ENCODE measurements at places on chromosomes 4 and X.

DNA sequence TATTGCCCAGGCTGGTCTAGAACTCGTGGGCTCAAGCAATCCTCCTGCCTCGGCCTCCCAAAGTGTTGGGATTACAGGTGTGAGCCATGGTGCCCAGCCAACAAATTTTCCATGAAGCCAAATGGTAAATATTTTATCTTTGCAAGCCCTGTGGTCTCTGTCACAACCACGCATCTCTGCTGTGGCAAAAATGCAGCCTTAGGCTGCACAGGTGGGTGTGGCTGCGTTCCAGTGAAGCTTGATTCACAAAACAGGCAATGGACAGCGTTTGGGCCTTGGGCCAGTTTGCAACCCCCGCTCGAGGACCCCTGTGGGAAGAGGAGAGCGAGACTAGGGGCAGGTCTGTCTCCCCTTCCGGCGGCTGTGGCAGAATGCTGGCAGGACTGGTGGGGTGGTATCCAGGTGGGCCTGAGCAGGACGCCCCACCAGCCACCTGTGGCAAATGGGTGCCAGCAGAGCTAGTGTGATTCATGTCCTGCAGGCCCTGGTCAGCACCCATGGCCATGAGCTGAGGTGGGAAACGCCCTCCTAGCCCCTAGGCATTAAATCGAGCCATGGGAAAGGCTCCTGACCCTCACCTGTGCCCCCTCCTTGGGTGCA, 19.7 kb downstream of the HTRA3 start:
- DNase-seq, result no peak

GRCh38 chrX:68698942-68699341, 51.5 kb downstream of the STARD8 start:
- DNase-seq, result peak; percentile 41

- DNase-seq, result no peak
These were observed 46.1 kb upstream of the CENPE start for GRCh38 chr4:103244251-103244650.

DNA sequence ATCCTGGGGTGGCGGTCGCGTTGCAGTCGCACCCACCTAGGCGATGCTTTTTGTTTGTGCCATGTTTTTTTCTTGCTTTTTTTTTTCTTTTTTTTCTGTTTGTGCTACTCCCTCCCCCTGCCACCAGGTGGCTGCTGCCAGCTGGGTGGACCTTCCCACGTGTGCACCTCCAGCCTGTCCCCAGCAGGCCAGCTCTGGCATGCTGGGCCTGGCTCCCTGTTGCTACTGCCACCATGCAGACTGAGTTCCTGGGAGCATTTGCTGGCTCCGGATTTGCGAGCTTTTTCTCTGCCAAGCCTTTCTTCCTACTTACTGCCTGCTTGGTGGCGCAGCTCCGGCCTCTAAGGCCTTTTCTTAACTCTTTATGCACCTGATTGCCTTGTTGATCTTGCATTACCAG, 161.2 kb upstream of the WDFY3 start:
- DNase-seq, result peak; percentile 41

DNA sequence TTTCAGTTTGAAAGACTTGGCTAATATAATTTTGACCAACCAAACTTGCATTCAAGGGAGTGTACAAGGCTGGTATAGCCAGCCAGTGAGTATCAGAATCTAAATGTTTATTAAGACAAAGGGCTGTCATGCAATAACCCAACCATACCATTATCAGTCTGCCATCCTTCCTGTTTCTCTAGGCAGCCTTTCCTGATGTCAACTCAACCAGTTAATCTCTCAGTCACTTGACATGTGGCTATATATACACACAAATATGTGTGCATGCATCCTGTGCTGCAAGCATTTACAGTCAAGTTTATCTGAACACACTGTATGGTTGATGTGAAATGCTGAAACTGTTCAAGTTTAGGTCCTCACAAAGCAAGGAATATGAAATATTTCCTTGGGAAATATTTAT, 17.2 kb downstream of the BTK start:
- no peak for DNase-seq

DNA sequence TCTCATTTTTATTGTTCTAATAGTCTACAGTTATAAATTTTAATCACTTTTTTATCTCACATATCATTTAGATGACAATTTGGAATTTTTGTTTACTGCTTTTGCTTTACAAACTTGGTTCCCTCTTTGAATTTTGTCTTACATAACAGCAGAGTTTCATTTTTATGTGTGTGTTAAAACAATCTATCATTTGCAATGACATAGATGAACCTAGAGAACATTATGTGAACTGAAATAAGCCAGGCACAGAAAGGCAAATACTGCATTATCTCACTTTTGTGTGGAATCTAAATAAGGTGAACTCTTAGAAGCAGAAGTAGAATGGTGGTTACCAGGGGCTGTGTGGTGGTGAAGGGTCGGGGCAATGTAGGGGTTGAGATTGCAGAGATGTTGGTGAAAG, 170.7 kb downstream of the GASK1B start:
- no peak for DNase-seq

- DNase-seq, result peak; percentile 21
These were observed 58.2 kb upstream of the ZNF157 start for GRCh38 chrX:47311932-47312774.

- no peak for DNase-seq
These were observed 234.0 kb downstream of the OPHN1 start for GRCh38 chrX:68199062-68199848.

GRCh38 chrX:19133231-19133630, 11.0 kb upstream of the ADGRG2 start:
- DNase-seq, result no peak

- DNase-seq, result no peak
These were observed 119.1 kb downstream of the HMGN5 start for GRCh38 chrX:81082649-81083048.

- DNase-seq, result no peak
These were observed 4.5 kb downstream of the SNX25 start for GRCh38 chr4:185213877-185214276.

DNA sequence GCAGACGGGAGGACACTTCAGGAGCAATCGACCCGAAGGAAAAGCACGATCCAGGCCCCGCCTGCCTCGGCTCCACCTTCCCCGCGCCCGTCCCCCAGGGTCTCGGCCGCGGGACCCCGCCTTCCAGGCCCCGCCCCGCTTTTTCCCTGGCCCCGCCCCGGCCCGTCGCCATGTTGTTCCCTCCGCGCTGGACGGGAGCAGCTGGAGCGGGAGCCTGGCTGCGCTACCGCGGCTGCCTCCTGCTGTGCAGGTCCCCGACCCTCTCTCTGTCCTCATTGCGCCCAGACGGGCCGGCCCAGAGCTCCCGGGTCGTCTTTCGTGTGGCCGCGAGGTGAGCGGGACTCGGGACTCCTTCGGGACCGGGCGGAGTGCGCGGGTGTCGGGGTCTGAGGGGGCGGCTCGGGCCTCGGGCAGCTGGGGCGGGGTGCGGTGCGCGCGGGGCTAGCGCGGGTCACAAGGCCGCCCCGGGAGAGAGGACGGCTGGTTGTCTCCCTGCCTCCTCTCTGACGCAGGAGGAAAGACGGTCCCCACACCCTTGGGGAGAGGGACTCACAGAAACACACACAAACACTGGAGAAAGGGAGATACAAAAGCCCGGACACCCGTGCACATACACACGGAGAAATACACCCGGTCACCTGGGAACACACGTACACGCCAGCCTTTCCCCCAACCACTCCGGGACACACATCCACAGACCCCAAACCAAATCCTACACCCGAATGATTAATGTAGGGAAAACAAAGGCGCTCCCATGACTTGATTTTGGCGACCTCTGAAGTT, at the start of gene RAB9A:
Gene RAB9A, plus strand, starts transcription at position 171 of the 783 bp plus-strand sequence. CDS start 19,619 bp downstream, outside the sequence.
- DNase-seq, result peak; percentile 62

GRCh38 chr4:154731756-154732155, 12.0 kb upstream of the LRAT start:
- no peak for DNase-seq

DNA sequence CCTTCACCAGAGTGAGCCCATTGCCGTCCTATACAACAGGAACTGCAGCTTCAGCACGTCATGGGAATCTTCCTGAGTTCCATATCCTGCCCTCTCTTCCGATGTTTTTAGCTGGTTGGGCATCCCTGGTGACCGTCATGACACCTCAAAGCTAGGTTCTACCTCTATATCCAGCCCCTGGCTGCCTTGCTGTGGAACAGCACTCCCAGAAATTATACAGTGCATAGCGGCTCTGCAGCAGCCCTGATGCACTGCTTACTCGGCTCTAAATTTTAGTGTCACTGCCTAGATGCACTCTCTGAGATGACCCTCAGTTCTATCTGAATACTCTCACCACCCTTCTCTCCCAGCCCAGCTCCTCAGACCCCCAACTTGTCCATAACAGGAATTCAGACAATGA, 44.3 kb downstream of the ARHGEF38 start:
- no peak for DNase-seq

DNA sequence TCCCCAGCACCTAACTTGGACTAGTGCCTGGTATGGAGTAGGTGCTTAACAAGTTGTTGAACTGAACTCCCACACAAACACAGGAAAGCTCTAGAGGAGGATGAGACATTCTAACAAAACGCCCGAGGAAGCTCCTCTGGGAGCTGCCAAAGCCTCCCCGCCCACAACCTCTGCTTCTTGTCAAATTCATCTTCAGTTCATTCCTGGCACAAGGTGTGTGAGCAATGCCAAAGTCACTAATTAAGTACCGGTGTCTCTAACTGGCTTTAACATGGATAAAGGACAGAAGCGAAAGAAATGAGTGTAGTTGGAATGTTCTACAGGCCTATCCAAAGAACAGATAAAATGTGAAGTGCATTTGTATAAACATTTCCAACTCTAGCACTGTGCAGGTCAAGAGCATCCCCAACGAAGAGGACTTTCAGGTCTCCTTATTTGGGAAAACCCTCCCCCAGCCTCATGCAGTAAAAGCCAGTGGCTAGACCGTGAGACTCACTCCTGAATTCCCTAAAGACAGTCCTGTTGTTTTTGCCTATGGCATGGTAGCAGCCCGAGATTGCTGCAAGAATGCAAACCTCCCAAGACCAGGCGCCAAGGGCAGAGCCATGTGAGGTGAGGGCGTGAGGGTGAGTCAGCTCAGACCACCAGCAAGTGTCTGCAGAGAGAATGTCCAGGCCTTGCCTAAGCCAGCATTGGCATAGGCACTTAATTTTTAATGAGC, 72.2 kb upstream of the KLF3 start:
- no peak for DNase-seq

DNA sequence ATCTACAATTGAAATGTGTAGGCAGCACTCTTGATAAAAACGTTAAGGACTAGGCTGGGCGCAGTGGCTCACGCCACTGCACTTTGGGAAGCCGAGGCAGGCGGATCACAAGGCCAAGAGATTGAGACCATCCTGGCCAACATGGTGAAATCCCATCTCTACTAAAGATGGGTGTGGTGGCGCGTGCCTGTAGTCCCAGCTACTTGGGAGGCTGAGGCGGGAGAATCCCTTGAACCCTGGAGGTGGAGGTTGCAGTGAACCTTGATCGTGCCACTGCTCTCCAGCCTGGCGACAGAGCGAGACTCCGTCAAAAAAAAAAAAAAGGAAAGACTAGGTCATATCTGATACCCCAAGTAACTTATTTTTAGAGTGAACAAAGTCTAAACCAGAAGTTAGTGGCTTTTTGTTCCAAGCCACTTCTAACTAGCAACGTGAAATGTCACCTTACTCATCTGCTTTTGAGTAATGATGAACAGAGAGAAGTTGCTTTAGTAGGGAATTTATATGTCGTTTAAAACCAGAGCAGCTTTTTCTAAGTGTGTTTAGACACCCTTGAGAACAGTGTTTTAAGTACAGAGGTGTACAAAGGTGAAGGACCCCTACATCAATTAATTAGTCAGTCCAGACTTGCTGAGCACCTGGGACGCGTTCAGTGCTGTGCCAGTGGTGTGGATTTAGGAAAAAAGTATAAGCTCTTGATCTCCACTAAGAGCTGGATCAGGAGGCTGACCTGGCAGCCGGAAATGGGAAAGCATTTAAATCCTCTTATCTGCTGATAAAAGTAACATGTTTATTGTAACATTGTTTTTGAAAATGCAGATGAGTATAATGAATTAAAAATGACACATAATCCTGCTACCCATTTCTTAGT, 23.5 kb downstream of the SPRY1 start:
- no peak for DNase-seq

- DNase-seq, result no peak
These were observed 259.0 kb upstream of the PCDH7 start for GRCh38 chr4:30461218-30461617.

DNA sequence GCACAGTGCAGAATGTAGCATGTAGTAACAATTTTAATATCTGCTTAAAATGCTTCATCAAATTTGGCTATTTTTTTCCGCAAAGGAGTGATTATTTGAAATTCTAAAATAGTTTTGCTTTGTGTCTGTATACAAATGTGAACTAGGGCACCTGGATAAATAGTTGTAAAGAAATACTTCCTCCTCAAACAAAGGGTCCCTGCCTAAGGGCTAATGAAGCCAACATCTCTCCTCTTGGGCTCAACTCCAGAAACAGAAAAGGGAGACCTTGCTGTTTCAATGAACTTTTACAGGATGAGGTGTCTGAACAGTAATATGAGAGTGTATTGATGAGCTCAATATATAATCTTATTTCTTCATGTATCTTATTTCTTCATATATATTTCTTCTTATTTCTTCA, 30.8 kb upstream of the SCOC start:
- no peak for DNase-seq

- DNase-seq, result no peak
These were observed 35.8 kb upstream of the TNIP3 start for GRCh38 chr4:121199742-121200561.

DNA sequence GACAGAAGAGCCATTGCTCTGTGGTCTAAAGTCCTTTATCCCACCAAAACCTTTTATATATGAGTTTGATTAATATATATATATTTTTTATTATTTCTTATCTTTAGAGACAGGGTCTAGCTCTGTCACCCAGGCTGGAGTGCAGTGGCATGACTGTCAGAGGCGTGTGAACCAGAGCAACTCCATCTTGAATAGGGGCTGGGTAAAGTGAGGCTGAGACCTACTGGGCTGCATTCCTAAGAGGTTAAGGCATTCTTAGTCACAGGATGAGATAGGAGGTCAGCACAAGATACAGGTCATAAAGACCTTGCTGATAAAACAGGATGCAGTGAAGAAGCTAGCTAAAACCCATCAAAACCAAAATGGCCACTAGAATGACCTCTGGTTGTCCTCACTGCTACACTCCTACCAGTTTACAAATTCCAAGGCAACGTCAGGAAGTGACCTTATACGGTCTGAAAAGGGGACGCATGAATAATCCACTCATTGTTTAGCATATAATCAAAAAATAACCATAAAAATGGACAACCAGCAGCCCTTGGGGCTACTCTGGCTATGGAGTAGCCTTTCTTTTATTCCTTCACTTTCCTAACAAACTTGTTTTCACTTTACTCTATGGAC, 10.5 kb downstream of the TBCK start:
- no peak for DNase-seq

Measured in Caki2 (cell line).